Aorta (tissue), 5 donors: ENCODE measurements at places on chromosomes 16 and 17. TPM values are rescaled to one million over a fixed set of nuclear protein-coding genes. Genes with fewer than 3 reads are reported as not detected.

C16orf54 gene
- 3.1 TPM for total RNA-seq

CTNS gene
- 10.8 TPM for total RNA-seq

DHRS7C gene
- total RNA-seq = not detected

DNA sequence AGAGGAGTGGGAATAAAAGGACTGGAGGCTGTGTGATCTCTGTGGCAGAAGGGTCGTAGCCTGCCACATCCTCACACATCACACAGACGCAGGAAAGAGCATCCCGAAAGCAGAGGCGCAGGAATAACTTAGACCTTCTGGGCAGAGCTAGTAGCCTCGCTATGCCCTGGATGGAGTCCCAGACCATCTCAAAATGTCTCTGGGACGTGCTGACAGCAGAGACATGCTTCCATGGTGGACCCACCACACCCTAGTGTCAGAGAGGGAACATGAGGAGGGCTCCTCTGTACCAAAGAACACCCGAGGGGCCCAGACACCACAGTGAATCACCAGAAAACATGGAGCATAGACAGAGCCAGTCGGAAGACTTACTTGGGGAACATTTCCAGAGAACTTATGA lies 29.6 kb upstream of the FAAP100 start:
- DNase-seq = no peak

GRCh38 chr17:64188088-64188487 lies 58.1 kb upstream of the ERN1 start:
- no peak for DNase-seq

GRCh38 chr16:27867122-27868110 lies 196.1 kb downstream of the GSG1L start:
- DNase-seq = peak; percentile 73

DNA sequence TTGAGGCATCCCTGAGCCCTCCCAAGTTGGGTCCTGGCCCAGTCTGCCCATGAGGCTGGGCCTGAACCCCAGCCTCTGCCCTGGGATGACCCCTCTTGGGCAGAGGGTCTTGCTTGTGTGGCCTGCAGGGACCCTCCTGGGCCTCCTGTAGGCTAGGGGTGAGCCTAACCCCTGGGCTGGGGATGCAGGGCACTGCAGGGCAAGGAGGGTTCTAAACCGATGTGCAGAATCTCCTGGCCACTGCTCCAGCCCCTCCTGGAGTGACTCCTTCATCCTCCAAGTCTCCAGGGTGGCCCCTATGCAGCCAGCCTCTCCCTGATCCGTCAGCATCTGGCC lies 37.5 kb downstream of the LGALS9 start:
- DNase-seq = no peak

- no peak for DNase-seq
Measured at GRCh38 chr16:9953908-9954570, 228.2 kb downstream of the GRIN2A start.

- no peak for DNase-seq
Measured at GRCh38 chr17:35948092-35948491, 4.6 kb upstream of the LYZL6 start.

- DNase-seq = no peak
Measured at GRCh38 chr16:48235058-48235555, 9.0 kb upstream of the LONP2 start.

GRCh38 chr17:57572062-57572461 lies 173.0 kb downstream of the CCDC182 start:
- no peak for DNase-seq
